ENCODE measurements at places on chromosomes 12 and 14. TPM values are rescaled to one million over a fixed set of nuclear protein-coding genes. Genes with fewer than 3 reads are reported as not detected.
A peak's percentile ranks its signal among the peaks of the same experiment; 100 is the strongest.

The ASPG gene
- not detected for total RNA-seq

The OR6J1 gene
- total RNA-seq: not detected

The OR4K5 gene
- not detected for total RNA-seq

The MYH6 gene
- total RNA-seq: not detected

The TESPA1 gene
- not detected for total RNA-seq

The ADAM20 gene
- total RNA-seq: not detected

The PPM1H gene
- total RNA-seq: 18.9 TPM

The CLEC2A gene
- not detected for total RNA-seq

The KIF26A gene
- total RNA-seq: not detected

DNA sequence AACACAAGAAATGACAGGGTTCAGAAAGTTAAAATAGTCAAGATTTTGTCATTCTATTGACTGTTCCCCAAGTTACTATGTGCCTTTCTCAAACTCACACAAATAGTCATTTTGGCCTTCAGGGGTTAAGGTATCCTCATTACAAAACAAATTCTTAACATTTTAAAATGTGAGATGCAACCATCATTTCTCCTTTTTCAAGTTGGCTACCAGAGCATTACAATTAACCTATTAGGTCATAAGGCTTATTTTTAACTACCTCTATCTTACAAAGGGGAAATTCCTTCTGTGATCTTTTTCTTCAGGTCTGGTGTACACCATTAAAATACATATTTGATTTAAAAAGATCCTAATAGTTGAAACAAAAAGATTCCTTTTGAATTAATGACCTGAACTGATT is 61.2 kb downstream of the SLC38A1 start:
- DNase-seq: no peak

- DNase-seq: no peak
These were observed 113.2 kb downstream of the APAF1 start for GRCh38 chr12:98758331-98758730.

GRCh38 chr12:44627387-44628166 is 248.5 kb downstream of the NELL2 start:
- DNase-seq: no peak

DNA sequence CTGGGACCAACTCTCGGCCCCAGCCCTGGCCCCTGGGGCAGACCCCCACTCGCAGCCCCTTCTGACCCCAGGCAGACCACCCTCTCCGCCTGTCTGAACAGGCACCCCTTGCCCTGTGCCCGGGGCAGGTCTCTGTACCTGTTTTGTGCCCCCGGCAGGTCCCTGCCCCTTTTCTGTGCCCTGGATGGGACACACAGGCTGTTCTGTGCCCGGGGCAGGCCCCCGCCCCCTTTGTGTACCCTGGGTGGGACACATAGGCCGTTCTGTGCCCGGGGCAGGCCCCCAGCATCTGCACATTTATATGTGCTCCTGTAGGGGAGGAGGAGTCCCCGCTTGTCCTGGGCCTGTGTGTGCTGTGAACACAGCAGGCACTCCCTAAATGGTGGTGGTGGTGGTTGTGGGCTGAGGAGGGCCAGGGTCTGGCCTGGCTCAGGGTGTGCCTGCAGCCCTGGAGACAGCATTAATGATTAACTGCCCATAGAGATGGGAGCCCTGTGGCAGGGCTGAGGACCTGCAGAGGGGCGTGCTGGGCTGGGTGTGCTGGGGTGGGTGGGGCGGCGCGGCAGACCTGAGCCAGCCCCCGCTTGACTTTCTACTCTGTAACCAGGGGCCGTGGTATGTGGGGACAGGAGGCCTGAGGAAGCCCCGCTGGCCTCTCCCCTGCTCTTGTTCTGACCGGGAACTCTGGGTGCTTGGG is 3.7 kb downstream of the FBRSL1 start:
- no peak for DNase-seq

DNA sequence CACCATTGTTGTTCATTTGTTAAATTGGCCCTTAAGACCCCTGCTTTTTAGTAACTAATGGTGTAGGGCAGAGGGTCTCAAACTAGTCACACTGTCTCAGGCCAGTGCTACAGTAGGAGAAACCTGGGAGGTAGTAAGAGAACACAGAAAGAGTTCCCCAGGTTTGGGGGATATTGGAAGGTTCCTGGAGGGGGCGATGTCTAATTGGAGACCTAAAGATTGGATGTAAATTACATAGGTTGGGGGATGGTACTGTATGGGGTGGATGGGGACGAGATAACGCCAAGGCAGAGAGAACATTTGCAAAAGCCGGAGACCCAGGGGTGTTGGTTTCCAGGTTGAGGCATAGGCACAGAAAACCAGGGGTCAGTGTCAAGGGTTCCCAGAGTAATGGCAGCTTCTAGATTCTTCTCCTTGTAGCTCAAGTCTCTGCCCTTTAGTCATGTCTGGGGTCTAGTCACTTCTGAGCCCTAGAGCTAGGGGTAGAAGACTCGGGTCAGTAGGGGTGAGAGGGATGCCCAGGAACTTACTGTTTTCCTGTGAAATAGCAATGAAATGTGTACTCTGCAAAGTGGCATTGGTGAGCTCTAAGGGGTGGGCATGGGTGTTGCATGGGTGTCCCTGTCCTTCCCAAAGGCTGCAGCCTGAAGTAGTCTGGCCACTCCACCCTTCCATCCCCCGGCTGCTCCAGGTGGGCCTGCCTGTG is 21.8 kb downstream of the PLEKHG3 start:
- no peak for DNase-seq

- no peak for DNase-seq
These were observed 379.3 kb upstream of the DCN start for GRCh38 chr12:91561958-91562325.

- DNase-seq: peak; percentile 79
These were observed 94.1 kb downstream of the SLC25A47 start for GRCh38 chr14:100416921-100417860.

GRCh38 chr12:10247436-10248058 is 34.9 kb downstream of the GABARAPL1 start:
- no peak for DNase-seq

DNA sequence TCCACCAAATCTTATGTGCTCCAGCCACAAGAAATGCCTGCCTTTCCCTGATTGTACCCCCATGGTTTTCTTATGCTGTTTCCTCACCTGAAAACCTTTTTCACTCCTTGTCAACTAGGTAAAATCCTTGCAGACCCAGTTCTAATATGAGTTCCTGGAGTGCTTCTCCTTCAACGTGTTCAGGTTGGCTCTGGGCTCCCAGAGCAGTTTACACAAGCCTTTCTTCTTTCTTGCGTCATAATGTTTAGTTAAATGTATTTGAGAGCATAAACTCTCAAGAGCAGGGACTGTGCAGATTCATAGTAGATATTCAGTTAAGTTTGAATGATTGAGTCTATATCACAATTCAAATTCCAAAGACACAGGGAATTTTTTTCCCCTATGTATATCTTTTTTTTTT is 484.8 kb upstream of the CCDC196 start:
- DNase-seq: no peak

GRCh38 chr14:101072945-101073597 is 169.5 kb upstream of the RTL1 start:
- DNase-seq: peak; percentile 81

DNA sequence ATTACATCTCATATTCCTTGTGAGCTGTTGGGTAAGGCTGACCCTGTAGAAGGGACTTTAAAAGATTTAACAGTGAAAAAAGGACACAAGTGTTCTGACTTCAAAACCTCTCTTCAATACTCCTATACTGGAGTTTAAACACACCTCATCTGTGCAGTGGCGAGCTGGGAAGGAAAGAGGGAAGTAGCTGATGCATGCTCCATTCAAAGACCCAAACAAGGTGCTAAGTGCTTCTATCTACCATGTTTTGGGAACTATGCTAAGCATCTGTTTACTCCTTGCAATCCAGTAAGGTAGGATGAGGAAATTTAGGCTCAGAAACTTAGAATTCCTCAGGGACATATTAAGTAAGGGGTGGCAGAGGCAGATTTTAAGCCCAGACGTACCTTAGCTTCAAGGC is 16.4 kb upstream of the DNM1L start:
- no peak for DNase-seq

GRCh38 chr12:123986374-123986965 is 13.5 kb downstream of the ZNF664 start:
- no peak for DNase-seq

DNA sequence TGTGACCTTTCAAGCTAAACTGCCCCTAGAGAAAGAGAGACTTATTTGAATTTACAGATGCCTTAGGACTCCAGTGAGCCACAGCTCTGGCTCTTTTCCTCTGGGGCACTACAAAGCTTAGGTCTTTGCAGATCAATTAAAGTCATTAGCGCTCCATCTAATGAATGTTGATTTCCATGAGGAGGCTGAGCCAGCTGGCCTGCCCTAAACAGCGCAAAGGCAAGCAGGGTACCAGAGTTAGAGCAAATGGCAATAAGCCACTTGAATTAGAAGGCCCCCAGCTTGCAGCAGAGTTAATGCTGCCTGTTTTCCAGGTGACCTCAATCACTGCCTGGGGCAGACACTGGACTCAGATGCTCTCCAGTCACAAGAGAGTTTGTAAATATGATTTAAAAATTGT is 695.3 kb downstream of the DIO2 start:
- DNase-seq: no peak

DNA sequence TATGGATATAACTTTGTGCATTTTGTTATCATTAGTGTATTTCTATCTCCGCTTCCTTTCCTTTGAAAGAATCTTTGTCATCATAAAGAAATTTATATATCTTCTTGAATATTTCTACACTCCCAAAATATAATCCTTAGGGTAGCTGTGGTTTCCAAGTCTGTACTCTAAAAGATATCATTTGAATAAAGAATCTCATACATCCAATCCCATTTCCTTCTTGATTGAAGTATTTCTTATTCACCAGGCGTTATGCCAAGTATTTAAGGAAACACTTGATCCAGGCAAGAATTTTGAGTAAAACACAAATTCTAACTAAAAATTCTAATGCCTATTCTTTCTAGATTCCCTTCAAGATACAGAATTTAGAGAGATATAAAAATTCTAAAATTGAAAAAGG is 821.8 kb downstream of the GALC start:
- no peak for DNase-seq

- no peak for DNase-seq
These were observed 80.2 kb downstream of the SLC4A8 start for GRCh38 chr12:51504851-51505250.

DNA sequence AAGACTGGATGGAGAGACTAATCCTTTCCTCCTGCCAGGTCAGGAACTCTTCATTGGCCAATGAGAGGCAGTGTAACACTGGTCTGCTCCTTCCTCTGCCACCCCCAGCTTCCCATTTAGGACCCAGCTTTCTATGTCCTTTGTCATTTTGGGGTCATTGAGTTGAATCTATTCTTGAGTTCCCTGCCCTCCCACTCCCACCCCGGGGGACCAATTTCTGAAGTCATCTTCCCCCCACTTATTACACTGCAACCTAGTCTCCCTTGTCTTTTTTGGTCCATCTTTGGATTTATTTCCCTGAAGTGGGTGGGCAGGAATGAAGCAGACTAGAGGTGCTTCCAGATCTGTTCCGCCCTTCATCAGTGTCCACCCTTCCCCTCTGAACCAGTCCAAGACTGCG is 7.6 kb upstream of the ITGA5 start:
- no peak for DNase-seq

DNA sequence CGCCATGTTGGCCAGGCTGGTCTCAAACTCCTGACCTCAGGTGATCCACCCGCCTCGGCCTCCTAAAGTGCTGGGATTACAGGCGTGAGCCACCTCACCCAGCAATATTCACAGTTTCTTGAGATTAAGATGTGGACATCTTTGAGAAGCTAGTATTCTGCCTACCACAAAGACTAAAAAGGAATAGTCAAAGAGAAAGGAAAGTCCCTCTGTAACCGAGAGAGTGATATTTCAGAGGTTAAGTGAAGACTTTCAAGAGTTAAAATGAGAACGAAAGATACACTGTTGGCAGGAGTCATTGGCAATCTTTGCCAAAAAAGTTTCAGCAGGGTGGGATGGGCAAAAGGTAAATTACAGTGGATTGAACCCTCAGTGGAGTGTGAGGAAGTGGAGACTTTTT is 15.6 kb downstream of the DGKA start:
- DNase-seq: no peak

DNA sequence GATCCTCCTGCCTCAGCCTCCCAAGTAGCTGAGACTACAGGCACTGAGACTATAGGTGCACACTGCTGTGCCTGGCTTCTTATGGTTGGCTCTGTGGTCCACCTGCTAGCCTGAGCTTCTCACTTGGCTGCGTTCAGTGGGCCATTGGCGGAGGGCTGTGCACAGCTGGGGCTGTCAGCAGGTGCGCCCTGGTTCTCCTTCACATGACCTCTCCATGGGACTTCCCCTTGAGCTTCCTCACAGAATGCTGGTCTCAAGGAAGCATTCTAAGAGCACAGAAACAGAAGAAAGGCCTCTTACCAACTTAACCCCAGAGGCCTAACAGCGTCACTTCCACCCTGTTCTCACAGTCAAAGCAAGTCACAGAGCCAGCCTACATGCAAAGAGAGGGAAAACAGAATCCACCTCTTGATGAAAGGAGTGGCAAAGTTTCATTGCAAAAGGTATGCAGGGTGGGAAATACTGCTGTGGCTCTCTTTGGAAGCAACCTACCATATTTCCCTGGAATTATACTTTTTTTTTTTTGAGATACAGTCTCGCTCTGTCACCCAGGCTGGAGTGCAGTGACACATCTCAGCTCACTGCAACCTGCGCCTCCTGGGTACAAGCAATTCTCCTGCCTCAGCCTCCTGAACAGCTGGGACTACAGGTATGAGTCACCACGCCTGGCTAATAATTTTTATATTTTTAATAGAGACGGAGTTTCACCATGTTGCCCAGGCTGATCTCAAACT is 9.3 kb downstream of the RILPL2 start:
- no peak for DNase-seq

DNA sequence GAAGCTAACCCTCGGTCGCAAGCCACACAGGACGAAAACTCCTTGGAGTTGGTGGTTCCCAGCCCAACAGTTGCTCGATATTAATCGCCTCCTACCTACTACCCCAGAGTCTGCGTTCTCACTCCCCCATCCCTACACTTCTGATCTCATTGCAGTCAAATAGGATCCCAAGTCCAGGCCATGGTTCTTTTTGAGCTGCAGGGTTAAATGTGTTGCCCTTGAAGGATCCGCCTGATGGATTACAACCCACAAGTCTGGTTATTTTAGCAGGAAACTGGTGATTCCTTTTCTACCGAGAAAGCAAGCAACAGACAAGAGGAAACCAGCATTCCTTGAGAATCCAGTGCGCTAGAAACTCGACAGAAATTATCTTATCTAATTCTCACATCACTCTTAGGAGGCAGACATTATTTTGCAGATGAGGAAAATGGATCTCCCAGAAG is 785 bp upstream of the NIN start:
- peak; percentile 10 for DNase-seq

DNA sequence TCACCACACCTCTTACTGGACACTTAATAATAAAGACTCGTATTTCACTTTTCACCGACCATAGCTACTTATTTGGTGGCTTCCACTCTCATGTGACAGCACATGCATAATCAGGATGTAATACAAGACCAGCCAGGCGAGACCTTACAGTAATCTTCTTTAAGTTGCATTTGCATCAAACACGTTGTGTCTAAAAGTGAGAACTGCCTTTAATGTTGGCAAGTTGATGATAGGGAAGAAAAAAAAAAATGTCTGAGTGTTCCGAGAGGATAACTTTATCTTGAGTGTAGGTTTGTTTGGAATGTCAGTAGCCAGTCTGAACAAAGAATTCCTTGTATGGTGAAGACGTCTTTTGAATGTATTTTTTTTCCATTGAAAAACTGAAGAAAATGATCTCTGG is 440.4 kb downstream of the ADAMTS20 start:
- DNase-seq: no peak

Data from HT-29 (cell line).